Stimulated activated CD4-positive, alpha-beta T cell treated with anti-CD3 and anti-CD28 coated beads, Interleukin-1b, Interleukin-23, amount 100 ng/mL, for 4 hours (primary cell): ENCODE measurements at places on chromosomes 5 and 9.

- no peak for DNase-seq
Measured at GRCh38 chr9:107249131-107249533, 33.9 kb upstream of the RAD23B start.

DNA sequence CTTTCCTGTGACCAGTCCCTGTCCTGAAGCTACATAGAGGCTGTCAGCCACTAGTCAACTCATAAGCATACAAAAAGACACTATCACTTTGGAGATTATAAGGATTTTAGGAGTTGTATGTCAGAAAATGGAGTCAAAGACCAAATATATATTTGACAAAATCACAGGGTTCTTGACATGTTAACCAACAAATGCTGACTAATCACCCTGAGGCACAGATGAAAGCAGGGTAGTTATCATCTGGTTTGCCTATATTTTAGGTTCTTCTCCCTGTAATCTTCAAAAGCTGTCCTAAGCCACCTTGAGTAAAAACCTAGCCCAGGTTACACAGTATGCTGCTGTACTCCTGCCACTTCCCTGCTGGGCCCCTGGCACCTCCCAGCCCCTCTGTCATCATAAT lies 64.7 kb upstream of the ERCC6L2 start:
- DNase-seq: no peak

- DNase-seq: no peak
Measured at GRCh38 chr9:93237540-93237939, 53.6 kb downstream of the WNK2 start.

DNA sequence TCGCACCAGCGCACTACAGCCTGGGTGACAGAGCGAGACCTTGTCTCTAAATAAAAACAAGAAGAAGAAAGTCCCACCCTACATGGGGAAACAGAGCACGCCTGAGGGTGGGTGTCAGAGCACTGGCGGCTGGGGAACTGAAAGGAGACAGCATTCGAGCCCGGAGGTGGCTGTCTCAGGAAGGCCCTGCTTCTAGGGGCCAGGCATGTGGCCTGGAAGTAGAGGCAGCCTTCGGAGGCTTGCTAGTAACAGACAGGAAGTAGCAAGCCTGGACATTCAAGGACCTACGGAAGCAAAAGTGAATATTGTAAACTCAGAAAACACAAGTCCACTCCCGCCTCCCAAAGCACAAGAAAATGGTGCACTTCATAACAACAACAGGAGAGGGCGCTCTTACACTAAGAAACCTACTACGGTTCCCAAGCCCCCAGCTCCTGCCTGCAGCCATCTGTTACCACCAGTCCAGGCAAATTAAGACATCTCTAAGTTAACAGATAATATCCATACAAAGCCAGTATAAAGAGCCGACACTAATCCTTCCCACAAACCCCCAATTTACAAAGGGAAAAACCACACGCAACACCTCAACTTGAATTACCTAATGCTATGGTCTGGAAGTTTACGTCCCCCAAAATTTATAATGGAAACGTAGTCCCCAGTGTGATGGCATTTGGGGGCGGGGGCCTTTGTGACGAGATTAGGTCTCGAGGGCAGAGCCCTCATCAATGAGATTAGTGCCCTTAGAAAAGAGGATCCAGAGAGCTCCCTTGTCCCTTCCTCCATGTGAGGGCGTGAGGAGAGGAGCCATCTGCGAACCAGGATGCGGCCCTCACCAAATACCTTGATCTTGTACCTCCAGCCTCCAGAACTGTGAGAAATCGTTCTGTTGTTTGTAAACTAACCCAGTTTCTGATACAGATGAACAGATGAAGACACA lies 7.7 kb downstream of the RASGEF1C start:
- no peak for DNase-seq

- DNase-seq: no peak
Measured at GRCh38 chr5:172554562-172554961, 86.5 kb upstream of the NEURL1B start.

- no peak for DNase-seq
Measured at GRCh38 chr9:131704141-131704983, 35.5 kb downstream of the RAPGEF1 start.

GRCh38 chr9:108783326-108783725 lies 72.5 kb downstream of the ACTL7B start:
- DNase-seq: no peak

DNA sequence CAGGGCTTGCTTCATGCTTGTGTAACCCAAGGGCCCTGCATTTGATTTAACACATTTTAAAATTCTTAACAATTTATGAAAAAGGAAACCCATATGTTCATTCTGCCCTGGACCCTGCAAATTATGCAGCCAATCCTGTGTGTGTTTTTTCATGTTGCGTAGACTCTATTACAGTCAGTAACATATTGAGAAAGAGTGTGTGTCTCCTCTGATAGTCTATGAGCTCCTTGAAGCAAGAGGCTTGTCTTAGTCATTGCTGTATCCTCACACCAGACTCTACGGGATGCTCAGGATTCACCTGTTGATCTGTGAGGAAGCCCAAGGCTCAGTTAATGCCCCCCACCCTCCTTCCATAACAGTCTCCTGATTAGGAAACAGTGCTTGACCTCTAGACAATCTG lies 177.3 kb upstream of the DMAC1 start:
- no peak for DNase-seq

- DNase-seq: no peak
Measured at GRCh38 chr5:88883059-88883835, at the start of gene MEF2C. Gene MEF2C, minus strand, starts transcription at chr5:88883184. Its CDS starts 59,396 bp downstream, at chr5:88823788.

DNA sequence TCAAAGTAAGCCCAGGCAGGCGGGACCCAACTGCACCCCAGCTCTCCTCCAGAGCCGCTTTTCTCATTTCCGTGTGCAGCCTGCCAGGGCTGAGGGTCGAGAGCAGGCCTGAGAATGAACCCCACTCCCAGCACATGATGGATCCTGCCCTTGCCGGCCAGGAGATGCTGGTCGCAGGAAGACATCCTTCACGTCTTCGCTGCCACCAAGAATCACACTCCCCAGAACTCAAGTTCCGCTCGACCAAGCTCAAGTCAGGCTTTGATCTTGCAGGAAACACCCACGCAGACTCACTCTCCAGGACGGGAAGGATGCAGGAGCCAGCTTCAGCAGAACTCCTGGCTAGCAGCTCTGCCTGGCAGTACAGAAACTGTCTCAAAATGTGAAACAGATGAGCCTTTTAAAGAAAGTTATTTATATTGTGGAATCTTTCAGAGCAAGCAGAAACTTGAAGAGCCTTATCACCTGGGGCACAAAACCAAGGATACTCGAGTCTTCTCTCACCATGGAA lies 102.4 kb downstream of the ROR2 start:
- no peak for DNase-seq

GRCh38 chr5:149217803-149218155 lies 53.9 kb upstream of the AFAP1L1 start:
- no peak for DNase-seq

GRCh38 chr9:16032799-16033198 lies 480.0 kb downstream of the CCDC171 start:
- no peak for DNase-seq

- no peak for DNase-seq
Measured at GRCh38 chr5:147965715-147966114, 59.4 kb upstream of the C5orf46 start.

- DNase-seq: no peak
Measured at GRCh38 chr9:89850153-89850552, 245.3 kb downstream of the GADD45G start.

DNA sequence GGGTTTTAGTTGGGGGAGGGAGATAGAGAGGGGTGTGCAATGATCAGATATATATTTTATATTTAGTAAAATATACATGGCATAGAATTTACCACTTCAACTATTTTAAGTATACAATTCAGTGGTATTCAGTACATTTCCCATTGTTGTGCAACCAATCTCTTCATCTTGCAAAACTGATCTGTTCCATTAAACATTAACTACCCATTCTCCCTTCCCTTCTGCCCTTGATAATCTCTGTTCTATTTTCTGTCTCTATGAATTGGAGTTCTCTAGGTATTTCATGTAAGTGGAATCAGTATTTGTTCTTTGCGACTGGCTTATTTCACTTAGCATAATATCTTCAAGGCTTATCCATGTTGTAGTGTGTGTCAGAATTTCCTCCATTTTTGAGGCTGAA lies 38.6 kb downstream of the TGFBI start:
- no peak for DNase-seq

GRCh38 chr5:132476876-132477781 lies 13.4 kb downstream of the IRF1 start:
- no peak for DNase-seq

GRCh38 chr5:113294311-113295110 lies 140.3 kb downstream of the TSSK1B start:
- DNase-seq: peak; percentile 57

- DNase-seq: no peak
Measured at GRCh38 chr5:160450164-160450932, 28.7 kb downstream of the PTTG1 start.

DNA sequence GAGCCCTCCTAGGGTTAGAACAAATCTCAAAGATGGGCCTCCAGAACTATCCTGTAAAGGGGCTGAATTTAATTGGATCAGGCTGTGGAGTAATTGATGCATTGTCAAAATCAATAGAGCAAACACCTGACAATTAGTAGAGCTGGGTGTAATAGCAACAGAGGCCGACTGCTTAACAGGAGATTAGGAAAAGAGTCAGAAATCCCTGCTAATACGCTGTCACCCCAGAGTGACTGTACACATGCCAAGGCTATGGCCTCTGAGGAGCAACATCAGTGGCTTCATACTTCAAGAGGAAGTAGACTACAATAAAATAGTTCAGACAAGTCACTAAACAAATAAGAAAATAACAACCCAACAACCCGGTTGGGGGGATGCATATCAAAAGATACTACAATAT lies 18.7 kb upstream of the GRPEL2 start:
- no peak for DNase-seq

DNA sequence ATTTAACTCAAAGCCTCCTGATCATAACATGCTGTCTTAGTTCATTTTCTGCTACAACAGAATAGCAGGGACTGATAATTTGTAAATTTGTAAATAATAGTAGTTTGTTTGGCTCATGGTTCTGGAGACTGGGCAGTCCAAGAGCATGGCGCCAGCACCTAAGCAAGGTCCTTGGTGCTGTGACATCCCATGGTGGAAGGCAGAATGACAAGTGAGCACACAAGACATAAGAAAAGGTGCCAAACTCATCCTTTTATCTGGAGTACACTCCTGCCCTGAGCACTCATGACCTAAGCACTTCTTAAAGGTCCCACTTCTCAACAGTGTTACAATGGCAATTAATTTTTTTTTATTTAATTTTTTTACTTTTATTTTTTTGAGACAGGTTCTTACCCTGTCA lies 16.1 kb downstream of the UBE2B start:
- DNase-seq: no peak

DNA sequence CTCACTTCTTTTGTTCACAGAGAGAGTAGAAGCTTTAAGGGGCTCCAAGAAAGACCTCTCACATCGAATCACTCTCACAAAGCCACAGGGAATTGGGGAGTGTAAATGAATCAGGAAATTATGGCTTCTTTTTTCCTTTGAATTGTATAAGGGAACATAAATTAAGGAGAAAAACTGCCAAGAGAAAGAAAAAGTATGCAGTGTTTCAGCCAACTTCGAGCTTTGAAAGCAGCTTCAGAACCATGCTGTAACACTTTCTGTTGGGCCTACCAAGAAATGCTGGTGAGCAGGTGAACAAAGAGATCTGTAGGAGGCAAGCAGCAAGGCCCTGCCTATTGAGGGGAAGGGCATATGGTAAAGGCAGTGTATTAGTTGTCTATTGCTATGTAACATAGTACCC lies 33.4 kb upstream of the CTNNA1 start:
- DNase-seq: no peak

DNA sequence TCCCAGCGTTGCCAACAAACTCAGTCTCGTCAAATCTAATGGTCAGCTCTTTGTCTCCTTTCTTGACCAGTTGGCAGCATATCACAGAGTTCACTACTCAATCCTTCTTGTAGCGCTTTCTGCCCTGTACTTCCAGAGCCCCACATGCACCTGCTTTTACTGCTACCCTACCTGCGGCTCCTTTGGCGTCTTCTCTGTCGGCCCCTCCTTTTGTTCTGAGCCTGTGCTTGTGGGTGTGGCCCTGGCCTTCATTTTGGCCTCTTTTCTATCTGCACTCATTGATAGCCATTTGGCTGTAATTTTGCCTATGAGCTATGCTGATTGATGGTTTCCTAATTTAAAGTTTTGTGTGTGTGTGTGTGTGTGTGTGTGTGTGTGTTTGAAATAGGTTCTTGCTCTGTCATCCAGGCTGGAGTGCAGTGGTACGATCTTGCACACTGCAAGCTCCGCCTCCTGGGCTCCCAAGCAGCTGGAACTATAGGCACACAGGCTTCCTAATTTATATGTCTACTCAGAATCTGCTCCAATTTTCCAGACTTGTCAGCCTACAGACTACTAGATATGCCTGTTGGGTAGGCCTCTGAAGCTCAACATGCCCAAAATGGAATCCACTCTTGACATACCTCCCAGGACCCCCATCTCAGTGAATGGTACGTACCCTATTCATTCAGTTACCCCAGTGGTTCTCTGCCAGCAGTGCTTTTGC lies 32.3 kb downstream of the ARPC5L start:
- DNase-seq: no peak

GRCh38 chr5:126778675-126779403 lies 1.9 kb downstream of the LMNB1 start:
- DNase-seq: no peak

DNA sequence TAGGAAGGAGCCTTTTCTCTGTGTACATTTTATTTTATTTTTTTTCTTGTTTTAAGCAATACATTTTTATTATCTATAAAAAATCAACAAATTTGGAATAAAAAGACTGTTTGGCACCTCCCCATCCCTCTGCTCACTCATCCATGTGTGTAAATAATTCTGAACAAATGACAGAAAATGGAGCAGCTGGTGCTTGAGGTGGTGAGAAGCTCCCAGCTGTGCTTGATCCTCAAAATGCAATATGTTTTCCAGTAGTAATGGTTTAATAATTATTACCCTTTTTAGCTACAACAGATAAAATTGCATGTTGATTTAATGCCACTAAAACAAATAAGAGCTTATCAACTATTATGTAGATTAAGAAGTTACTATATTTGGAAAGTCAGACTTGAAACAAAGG lies 132.5 kb downstream of the CDH18 start:
- DNase-seq: no peak
